ENCODE measurements at places on chromosomes 4 and X. TPM values are rescaled to one million over a fixed set of nuclear protein-coding genes. Genes with fewer than 3 reads are reported as not detected.

- peaks cover 10% of the 10 kb centered on the region for H3K4me1 ChIP-seq
- no peak overlapping the region for H3K4me3 ChIP-seq
- no peak for DNase-seq
- no peaks in the 10 kb centered on the region for H3K27me3 ChIP-seq
- no peaks in the 10 kb centered on the region for H3K36me3 ChIP-seq
- H3K27ac ChIP-seq = peak overlapping the region; percentile 32
Measured at GRCh38 chr4:137545461-137545861, 13.2 kb upstream of the PCDH18 start.

DNA sequence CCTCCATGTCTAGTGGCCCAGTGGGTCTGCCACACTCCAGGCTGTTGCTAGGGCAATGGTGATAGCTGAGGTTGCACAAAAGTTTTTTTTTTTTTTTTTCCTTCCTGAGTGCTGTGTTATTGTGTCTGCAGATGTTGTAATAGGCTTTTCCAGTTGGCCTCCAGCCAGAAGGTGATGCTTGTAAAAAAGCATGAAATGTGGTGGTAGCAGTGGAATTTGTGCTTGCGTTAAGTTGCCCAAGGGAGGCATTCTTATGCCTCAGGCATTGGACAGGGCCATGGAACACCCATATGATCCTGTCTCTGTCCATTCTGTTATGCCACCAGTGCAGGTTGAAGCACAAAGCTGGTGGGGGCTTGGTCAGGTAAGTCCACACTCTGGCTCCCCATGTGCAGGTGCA lies 660.5 kb upstream of the SPANXN1 start:
- no peak overlapping the region for H3K4me3 ChIP-seq
- no peaks in the 10 kb centered on the region for H3K27me3 ChIP-seq
- no peak overlapping the region for H3K27ac ChIP-seq
- no peak for DNase-seq
- H3K36me3 ChIP-seq = no peaks in the 10 kb centered on the region
- no peaks in the 10 kb centered on the region for H3K4me1 ChIP-seq

GRCh38 chr4:169768385-169768784 lies 10.6 kb upstream of the HPF1 start:
- H3K4me3 ChIP-seq = no peak overlapping the region
- H3K36me3 ChIP-seq = no peaks in the 10 kb centered on the region
- no peak overlapping the region for H3K27ac ChIP-seq
- no peaks in the 10 kb centered on the region for H3K27me3 ChIP-seq
- no peak for DNase-seq

GRCh38 chrX:17459008-17459611 lies 84.1 kb downstream of the NHS start:
- no peak overlapping the region for H3K4me3 ChIP-seq
- no peak for DNase-seq
- no peaks in the 10 kb centered on the region for H3K4me1 ChIP-seq
- no peaks in the 10 kb centered on the region for H3K36me3 ChIP-seq
- no peaks in the 10 kb centered on the region for H3K27me3 ChIP-seq
- no peak overlapping the region for H3K27ac ChIP-seq

DNA sequence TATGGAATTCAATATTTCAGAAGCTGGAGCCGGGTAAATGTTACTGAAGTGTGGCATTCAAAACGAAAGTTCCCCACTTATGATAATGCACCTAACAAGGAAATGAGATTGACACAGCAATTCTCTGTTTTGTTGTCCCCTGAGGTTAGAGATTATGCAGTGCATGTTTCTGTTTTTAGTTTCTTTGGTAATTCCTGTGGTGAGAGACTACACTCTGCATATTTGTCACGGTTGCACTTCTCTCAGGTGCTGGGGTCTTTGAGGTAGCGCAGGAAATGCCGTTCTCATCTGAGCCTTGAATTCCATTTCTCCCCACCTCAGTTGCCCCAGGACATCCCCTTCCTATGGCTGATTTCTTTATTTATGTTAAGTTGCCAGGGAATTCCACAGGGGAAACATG lies 15.3 kb upstream of the BEND4 start:
- H3K36me3 ChIP-seq = no peaks in the 10 kb centered on the region
- H3K4me3 ChIP-seq = no peak overlapping the region
- H3K27ac ChIP-seq = no peak overlapping the region
- no peak for DNase-seq
- H3K27me3 ChIP-seq = no peaks in the 10 kb centered on the region

DNA sequence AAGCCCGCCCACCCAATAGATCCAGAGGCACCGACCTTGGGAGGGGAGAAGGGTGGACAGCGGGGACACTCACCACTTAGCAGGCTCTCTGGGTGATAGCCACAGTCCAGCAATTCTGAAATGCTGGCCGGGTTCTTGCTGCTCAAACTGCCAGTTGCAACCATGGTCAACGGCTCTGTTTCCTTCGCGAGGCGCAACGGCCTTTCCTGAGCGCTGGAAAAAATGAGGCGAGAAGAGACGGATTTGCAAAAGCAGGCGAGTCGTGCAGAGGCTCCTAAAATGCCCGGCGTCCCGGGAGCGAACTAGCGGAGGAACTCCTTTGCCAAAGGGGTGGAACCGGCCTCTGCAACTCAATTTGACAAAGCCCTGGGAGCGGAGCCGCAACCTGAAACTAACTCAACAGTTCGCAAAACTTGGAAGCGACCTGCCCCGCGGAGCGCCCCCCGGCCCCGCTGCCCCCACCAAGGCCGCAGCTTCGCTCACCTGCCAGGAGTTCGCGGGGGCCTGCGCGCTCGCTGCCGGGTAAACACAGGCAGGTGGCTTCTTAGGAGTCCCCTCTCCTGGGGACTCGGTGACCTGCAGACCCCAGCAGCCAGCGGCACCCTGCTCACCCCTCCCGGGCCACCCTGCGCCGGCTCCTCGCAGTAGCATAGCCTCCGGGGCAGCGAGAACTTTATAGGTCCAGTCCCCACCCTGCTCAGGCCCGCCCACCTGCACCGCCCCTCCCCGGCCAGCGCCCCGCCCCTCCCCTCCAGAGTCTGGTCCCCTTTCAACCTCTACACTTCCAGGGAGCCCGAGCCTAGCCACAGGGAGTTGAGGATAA lies at the start of gene DDIT4L:
Gene DDIT4L, minus strand, starts transcription at position 649 of the 823 bp plus-strand sequence. Its CDS starts 485 bp downstream, at position 164.
- peak within 1 kb of the TSS; percentile 78 for H3K4me3 ChIP-seq
- peak; percentile 78 for DNase-seq
- peak within 1 kb of the TSS; percentile 96 for H3K27ac ChIP-seq
- H3K4me1 ChIP-seq = peaks cover 24% of the 10 kb centered on the region

GRCh38 chrX:25202827-25203226 lies 187.1 kb upstream of the ARX start:
- no peaks in the 10 kb centered on the region for H3K36me3 ChIP-seq
- DNase-seq = no peak
- no peak overlapping the region for H3K27ac ChIP-seq
- H3K4me1 ChIP-seq = no peaks in the 10 kb centered on the region
- no peak overlapping the region for H3K4me3 ChIP-seq

GRCh38 chr4:143782521-143782920 lies 82.0 kb upstream of the FREM3 start:
- H3K4me1 ChIP-seq = no peaks in the 10 kb centered on the region
- H3K27ac ChIP-seq = no peak overlapping the region
- H3K4me3 ChIP-seq = no peak overlapping the region
- H3K27me3 ChIP-seq = no peaks in the 10 kb centered on the region
- no peak for DNase-seq

GRCh38 chrX:69504626-69505612 lies 793 bp downstream of the NALF2 start:
- peak overlapping the region; percentile 56 for H3K4me3 ChIP-seq
- H3K27me3 ChIP-seq = peaks cover 43% of the 10 kb centered on the region
- H3K27ac ChIP-seq = no peak overlapping the region

GRCh38 chrX:3295731-3296130 lies 50.7 kb downstream of the MXRA5 start:
- H3K27ac ChIP-seq = no peak overlapping the region
- no peak for DNase-seq
- H3K36me3 ChIP-seq = no peaks in the 10 kb centered on the region
- H3K4me3 ChIP-seq = no peak overlapping the region
- no peaks in the 10 kb centered on the region for H3K27me3 ChIP-seq

DNA sequence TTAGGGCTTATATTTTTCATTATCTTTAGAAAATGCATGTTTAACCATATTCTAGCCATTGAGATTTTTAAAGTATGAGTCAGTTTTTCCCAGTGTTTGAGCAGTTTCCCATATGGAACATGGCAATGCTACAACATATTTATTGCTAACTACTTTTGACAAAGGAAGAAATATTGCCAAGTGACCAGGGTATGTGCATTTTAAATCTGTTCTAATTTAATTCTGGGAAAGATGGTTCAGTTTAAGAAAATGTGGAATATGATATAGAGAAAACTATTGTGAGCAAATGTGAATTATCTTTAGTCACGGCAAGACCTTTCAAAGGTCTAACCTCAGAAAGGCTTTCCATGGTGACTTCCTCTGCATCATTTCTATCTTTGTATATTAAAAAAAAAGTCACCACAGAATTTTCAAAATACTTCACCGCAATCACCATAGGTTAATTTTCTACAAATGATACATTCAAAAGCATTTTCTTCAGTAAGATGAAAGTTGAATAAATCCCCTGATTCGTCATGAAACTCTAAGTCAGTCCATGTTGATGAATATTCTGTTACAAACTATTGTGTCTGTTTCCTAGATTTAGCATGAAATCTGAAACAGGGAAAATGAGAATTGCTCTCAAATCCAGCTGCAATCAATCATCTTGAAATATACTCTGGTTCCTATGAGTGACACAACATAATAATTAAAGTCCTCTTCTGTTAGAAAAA lies 2349.0 kb upstream of the TENM3 start:
- no peaks in the 10 kb centered on the region for H3K27me3 ChIP-seq
- no peak overlapping the region for H3K27ac ChIP-seq
- no peak overlapping the region for H3K4me3 ChIP-seq
- no peaks in the 10 kb centered on the region for H3K36me3 ChIP-seq

DNA sequence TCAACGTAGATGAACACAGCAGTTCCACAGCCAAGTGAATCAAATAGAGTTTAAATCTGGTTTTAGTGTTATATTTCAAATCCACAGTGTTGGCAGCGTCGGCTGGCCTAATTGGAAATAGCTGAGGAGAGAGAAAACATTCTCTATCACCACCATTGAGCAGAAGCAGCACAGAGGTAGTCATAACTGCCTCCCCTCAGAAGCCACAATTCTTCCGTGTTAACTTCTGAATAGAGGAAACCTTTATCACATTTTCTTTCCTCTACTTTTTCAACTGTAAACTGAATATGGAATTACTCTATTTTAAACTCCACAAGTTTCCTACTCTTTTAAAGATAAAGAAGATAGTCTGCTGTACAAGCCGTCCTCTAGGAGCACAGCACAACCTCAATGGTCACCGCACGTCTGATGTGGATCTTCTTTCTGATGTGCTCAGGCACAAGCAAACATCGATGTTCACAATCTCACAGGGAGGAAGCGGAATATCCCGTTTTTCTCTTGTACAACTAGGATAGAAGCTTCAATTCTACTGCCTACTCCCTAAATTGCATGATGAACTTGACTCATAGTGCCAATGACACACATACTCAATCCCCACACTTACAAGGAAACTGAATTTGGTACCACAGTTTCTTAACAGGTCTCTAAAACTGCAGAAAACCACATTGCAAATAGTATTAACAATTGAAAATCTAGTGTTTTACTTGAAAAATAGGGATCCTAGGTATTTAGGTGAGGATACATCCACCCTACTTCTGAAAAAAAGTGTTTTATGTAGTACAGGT lies 217.8 kb upstream of the ETNPPL start:
- no peaks in the 10 kb centered on the region for H3K27me3 ChIP-seq
- no peak overlapping the region for H3K4me3 ChIP-seq
- DNase-seq = no peak
- no peak overlapping the region for H3K27ac ChIP-seq
- no peaks in the 10 kb centered on the region for H3K36me3 ChIP-seq
- H3K4me1 ChIP-seq = no peaks in the 10 kb centered on the region

DNA sequence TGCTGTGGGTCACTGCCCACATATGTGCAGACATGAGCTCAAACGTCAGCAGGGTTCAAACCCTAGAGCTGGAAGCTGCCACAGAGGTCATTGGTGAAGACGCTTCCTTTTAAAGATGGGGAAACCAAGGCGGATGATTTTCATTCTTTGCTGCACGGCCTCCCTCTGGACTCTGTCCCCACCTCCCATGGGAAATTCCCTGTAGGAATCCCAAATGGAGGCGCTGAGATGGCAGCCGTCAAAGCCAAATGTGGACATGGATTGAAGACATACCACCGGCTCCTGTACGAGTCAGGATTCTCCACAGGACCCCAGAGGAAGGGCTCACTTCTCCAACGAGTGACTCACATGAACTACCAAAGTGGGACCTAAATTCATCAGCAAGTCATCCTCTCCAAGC lies 286.4 kb downstream of the CRLF2 start:
- H3K4me1 ChIP-seq = no peaks in the 10 kb centered on the region
- DNase-seq = no peak
- H3K36me3 ChIP-seq = no peaks in the 10 kb centered on the region
- no peak overlapping the region for H3K4me3 ChIP-seq
- H3K27ac ChIP-seq = no peak overlapping the region
- peaks cover 6% of the 10 kb centered on the region for H3K27me3 ChIP-seq

DNA sequence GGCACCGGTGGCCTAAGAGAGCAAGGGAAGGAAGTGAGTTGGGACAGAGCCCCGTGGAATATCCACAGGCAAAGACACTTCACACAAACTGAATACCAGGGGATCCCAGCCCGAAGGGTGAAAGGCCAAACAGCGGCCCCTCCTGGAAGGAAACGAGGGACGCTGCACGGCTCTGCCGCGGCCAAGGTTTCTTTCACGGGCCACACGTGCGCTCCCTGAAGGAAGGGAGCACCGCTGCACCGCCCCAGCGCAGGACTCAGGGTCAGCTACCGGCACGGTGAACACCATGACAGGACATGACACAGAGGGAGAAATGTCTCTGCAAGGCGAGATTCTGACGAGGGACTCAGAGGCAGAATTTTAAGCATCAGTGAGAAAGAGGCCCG lies 31.5 kb upstream of the GTPBP6 start:
- H3K4me1 ChIP-seq = no peaks in the 10 kb centered on the region
- no peak overlapping the region for H3K4me3 ChIP-seq
- no peak overlapping the region for H3K27ac ChIP-seq
- H3K27me3 ChIP-seq = no peaks in the 10 kb centered on the region
- no peaks in the 10 kb centered on the region for H3K36me3 ChIP-seq

DNA sequence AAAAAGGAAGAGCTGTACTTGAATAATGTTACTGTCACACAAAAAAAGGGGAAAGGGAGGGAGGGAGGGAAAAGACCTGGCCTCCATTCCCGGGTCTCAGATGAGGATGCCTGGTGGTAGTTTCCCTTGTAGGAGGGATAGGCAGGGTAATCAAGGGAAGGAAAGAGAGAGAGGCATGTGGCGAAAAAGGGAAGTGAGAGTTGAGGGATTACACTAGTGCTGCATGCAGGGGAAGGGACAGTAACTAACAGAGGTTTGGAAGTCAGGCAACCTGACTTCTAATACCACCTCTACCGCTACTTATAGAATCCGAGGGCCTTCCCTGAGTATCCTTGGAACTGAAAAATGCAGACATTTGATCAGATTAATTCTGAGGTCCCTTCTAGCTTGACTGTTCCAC lies 821.7 kb upstream of the FTHL17 start:
- H3K36me3 ChIP-seq = no peaks in the 10 kb centered on the region
- H3K4me1 ChIP-seq = peaks cover 5% of the 10 kb centered on the region
- H3K27ac ChIP-seq = no peak overlapping the region
- no peaks in the 10 kb centered on the region for H3K27me3 ChIP-seq
- H3K4me3 ChIP-seq = no peak overlapping the region

GRCh38 chr4:134668237-134668636 lies 466.6 kb upstream of the PABPC4L start:
- H3K4me1 ChIP-seq = no peaks in the 10 kb centered on the region
- no peak for DNase-seq
- H3K36me3 ChIP-seq = no peaks in the 10 kb centered on the region
- no peaks in the 10 kb centered on the region for H3K27me3 ChIP-seq
- no peak overlapping the region for H3K4me3 ChIP-seq

RASSF6 gene
- total RNA-seq = not detected

ENPP6 gene
- total RNA-seq = 0.56 TPM

UCHL1 gene
- 38.5 TPM for total RNA-seq

NPNT gene
- 0.31 TPM for total RNA-seq

PPP1R2C gene
- not detected for total RNA-seq

ARMCX6 gene
- 6.3 TPM for total RNA-seq

DOK7 gene
- total RNA-seq = 8.1 TPM
